ENCODE measurements at places on chromosomes 13 and 19.

GRCh38 chr13:99151516-99151915, 49.1 kb upstream of the UBAC2 start:
- no peak for DNase-seq

- no peak for DNase-seq
Measured at GRCh38 chr19:22976248-22976647, 26.7 kb downstream of the ZNF728 start.

- DNase-seq = no peak
Measured at GRCh38 chr19:41421314-41421713, 5.9 kb downstream of the B3GNT8 start.

- no peak for DNase-seq
Measured at GRCh38 chr19:14795078-14795721, 16.8 kb upstream of the ADGRE2 start.

GRCh38 chr19:14769201-14769600, 9.2 kb downstream of the ADGRE2 start:
- DNase-seq = no peak

DNA sequence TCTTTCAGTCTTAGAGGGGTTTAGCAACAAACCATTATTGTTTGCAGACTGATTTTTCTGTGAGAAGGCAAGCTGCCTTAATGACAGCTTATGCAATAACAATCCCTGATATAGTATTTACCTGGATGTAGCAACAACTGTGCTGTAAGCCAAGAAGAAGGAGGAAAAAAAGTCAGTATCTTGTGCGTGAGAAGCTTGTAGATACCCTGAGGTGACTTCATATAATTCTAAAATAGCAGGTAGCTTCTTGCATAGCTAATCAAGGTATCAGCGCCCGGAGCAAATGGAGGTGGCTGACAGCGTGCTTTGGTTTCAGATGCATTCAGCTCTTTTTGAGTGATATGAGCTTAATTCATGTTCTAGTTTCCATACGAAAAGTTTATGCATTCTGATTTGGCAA, 309.8 kb downstream of the KLF5 start:
- no peak for DNase-seq

GRCh38 chr13:44003481-44003880, 123.8 kb downstream of the LACC1 start:
- no peak for DNase-seq

DNA sequence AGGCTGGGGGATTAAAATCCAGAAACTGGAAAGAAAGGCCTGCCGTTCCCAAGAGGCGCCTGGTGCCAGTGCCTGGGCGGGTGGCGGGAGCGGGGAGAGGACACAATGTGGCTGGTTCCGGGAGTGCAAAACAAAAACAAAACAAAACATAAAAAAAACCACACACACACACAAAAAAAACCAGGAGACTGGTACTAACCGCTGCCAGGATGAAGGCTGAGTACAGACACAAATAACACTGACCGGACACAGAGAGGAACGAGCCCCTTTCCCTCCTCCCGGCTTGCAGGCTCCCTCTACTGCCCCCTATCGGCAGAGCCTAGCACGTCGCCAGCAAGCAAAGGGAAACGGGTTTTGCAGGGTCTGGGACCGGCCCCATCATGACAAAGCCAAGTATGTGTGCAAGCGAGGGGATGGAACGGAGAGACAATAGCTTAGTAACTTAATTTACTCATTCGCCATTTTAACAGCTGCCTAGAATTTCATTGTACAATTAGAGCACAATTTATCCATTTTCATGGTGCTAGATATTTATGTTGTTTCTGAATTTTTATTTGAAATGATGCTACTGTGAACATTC, 17.9 kb upstream of the ZDHHC20 start:
- peak; percentile 79 for DNase-seq

DNA sequence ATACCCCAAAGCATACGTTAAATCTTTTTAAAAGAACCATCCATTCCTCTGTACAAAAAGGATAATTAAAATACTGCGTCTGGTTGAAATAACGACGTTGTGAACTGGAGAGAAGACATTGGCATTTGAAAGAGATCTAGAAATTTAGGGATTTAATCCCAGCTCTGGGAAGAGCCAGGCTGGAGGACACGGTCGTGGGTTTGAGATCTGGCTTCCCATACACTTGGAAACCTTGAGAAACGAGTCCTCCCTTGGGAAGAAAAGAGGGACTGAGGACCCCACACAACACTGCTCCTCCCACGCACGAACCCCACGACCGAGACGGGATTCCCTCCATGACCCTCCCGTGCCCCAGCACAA, 625 bp downstream of the ZNF709 start:
- DNase-seq = no peak

- DNase-seq = peak; percentile 78
Measured at GRCh38 chr19:32345261-32346207, at the start of gene ZNF507. TSS of gene ZNF507 (plus strand) at chr19:32345610. CDS start at chr19:32352831, 7,221 bp downstream.

Measured in activated CD4-positive, alpha-beta T cell treated with anti-CD3 and anti-CD28 coated beads for 24 hours (primary cell).